ENCODE measurements at places on chromosomes 12 and 14.

GRCh38 chr12:15861404-15861803 is 20.8 kb upstream of the STRAP start:
- no peak for DNase-seq

DNA sequence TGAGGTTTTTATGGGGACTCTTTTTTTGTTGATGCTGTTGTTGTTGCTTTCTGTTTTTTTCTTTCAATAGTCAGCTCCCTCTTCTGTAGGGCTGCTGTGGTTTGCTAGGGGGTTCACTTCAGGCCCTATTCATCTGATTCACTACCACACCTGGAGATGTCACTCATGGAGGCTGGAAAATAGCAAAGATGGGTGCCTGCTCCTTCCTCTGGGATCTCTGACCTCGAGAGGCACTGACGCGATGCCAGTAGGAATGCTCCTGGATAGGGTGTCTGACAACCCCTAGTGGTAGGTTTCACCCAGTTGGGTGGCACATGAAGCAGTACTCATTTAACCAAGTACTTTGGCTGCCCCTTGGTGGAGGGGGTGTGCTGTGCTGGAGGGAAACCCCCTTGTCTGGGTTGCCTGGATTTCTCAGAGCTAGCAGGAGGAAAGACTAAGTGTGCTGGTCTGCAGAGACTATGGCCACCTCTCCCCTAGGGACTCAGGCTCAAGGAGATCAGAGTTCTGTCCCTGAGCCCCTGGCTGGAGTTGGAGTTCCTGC is 745.5 kb downstream of the TMTC2 start:
- DNase-seq: no peak

DNA sequence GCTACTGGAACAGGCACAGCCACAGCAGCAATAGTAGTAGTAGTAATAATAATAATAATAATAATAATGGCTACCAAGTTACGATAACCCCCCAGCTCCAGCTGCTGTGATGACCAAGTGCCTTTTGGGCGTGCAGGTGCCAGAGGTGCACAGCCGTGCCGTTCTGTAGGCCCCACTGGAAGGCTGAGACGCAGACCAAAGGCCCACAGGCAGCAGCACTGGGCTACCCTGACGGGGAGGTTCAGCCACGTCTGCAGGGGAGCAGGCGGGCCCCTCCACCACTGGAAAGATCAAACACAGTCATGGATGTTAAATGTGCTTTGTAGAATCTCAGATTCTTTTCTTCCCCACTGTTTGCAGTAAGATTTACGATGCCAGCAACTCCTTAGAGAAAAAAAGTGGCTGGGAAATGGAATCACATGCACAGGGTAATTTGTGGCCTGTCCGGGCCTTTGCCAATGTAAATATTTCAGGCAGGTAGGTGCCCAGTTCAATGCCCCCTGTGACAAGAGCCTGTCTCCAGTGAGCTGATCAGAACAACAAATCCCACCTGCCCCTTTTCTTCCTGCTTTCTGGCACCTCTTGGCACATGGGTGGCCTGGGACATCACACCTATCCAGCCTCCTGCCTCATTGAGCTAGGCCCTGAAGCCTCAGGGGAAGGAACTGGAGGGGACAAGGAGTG is 32.6 kb downstream of the CCDC85C start:
- no peak for DNase-seq

- DNase-seq: no peak
These were observed 40.5 kb upstream of the EID3 start for GRCh38 chr12:104263026-104263425.

- DNase-seq: no peak
These were observed 375.5 kb downstream of the ALG10 start for GRCh38 chr12:34397591-34398365.

- no peak for DNase-seq
These were observed 91.9 kb downstream of the CRACR2A start for GRCh38 chr12:3661028-3661427.

- no peak for DNase-seq
These were observed 62.1 kb downstream of the ATG14 start for GRCh38 chr14:55349565-55349964.

GRCh38 chr14:99349721-99350495 is 77.9 kb upstream of the BCL11B start:
- no peak for DNase-seq

GRCh38 chr14:94021001-94021400 is 5.1 kb upstream of the OTUB2 start:
- DNase-seq: no peak

GRCh38 chr14:68951035-68951797 is 27.9 kb downstream of the ACTN1 start:
- no peak for DNase-seq

DNA sequence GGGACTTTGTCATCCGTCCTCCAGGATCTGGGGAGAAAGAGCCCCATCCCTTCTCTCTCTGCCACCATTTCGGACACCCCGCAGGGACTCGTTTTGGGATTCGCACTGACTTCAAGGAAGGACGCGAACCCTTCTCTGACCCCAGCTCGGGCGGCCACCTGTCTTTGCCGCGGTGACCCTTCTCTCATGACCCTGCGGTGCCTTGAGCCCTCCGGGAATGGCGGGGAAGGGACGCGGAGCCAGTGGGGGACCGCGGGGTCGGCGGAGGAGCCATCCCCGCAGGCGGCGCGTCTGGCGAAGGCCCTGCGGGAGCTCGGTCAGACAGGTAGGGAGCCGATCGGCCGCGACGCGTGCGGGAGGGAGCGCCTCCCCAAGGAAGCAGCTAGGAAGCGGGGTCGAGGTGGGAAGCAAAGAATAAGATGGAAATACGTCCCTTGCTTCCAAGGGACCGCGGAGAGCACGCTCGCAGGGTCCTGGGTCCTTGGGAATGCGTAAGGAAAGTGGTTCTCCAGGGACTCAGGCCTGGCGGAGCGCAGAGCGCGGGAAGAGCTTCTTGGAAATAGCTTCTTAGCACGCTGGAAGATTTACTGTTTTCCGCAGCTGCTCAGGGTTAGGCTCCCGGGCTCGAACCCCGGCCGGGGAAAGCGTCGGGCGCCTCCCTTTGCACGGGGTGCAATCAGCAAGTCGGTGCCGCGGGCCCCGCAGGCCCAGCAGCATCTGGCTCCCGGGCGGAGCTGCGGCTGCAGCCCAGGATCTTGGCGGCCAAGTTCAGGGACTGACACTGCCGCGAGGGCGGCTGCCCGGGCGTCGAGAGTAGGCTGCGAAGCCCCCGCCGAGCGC is 457 bp downstream of the SOCS2 start:
- DNase-seq: no peak

DNA sequence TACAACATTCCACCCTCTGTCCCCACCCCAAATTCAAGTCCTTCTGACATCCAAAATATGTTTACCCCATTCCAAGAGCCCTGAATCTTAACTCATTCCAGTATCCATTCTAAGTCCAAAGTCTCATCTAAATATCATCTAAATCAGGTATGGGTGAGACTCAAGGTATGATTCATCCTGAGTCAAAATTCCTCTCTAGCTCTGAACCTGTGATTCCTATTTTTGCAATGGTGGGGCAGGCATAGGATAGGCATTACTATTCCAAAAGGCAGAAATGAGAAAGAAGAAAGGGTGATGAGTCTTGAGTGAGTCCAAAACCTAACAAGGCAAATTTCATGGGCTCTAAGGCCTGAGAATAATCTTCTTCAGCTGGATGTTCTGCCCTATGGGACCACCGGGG is 140.3 kb upstream of the FAR2 start:
- DNase-seq: no peak

GRCh38 chr12:13702381-13702780 is 279.0 kb downstream of the GRIN2B start:
- DNase-seq: no peak

- DNase-seq: no peak
These were observed 60.3 kb downstream of the RBM19 start for GRCh38 chr12:113905829-113906228.

DNA sequence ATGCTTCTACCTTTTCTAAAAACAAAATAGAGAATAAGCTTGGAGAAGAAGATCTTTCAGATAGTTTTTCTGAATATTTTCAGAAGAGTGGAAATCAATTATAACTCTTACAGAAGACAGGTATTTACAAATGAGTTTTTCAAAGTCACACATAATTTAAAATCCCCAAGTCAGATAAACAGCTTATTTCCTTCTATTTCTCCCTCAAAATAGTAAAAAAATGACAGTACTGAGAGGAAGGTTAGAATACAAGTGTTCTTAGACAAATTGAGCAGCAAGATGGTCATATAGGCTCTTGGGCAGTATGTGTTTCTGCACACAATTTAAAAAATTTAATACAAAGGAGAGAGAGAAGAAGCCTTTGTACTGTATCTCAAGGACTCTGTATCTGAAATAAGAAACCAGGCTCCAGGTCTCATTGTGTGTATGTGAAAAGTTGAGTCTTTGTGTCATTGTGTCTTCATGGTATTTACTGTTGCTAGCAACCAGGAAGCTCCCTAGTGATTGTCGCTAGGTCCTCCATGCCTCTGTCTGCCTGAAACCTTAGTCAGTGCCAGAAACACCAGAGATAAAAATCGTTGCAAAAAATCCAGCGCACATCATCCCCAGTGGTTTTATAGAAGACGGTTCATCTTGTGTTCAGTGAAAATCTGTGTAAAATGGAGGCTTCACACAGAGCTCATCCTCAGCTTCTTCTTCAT is 12.9 kb upstream of the TUBA1A start:
- no peak for DNase-seq

All from T-helper 22 cell (primary cell).